ENCODE measurements at places on chromosomes 6 and 20. TPM values are rescaled to one million over a fixed set of nuclear protein-coding genes. Genes with fewer than 3 reads are reported as not detected.

DNA sequence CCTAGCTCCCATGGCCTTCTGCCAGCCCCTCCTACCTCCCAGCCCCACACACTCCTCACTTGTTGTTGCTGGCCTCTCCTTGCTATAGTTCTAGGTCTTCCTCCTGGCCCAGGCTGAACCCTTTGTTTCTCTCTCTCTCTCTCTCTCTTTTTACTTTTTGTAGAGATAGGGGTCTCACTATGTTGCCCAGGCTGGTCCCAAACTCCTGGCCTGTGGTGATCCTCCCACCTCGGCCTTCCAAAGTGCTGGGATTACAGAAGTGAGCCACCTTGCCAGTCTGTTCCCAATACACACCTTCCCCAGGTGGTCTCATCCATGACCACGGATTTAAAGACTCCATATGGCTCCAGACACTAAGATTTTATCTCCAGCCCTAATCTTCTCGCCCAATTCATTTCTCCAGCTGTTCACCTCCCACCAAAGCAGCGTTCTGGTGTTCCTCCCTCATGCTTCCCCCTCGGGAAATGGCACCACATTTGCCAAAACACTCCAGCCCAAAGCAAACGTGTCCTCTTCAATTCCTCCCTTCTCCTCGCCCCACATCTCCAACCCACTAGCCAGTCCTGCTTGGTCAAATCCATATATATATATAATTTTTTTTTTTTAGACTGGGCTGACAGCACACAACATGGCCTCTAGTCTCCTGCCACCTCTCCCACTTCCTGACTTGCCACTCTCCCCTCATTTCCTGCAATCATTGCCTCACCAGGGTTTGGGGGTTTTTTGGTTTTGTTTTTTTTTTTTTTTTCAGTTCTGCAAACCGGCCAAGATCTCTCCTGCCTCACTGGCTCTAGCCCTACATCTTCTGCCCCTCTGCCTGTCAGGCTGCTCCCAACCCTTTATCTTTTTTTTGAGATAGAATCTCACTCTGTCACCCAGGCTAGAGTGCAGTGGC, 104.4 kb downstream of the NCR2 start:
- H3K27me3 ChIP-seq = peaks cover 3% of the 10 kb centered on the region
- H3K4me1 ChIP-seq = no peaks in the 10 kb centered on the region
- DNase-seq = no peak

DNA sequence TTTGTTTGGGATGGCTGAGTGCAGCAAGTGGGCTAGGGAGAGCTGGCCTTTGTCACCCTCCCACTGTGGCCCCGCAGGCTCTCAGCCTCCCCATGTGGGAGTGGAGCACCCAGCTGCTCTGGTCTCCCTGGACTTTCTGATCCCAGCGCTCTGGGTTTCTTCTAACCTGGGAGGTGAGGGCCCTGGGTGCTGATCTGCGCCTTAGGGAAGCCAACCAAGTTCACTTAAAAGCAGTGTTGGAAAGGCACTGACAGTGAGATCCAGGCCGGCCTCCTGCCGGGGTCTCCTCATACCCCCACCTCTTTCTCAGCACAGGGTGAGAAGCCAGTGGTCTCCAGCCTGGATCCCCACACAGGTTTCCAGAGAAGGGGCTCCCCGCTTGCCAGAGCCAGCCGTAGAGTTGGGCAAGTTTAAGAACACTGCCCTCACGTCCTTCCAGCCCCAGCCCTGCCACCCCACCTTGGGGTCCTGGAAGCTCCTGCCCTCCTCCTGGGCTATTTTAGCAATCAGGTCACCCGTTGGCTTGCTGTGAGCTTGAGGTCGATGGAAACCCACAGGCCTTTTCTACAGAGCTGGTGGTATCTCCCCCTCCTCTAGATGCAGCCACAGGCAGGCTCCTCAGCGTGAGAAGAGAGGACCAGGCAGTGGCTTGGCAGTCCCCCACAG, 9.6 kb downstream of the C20orf203 start:
- no peak overlapping the region for H3K27ac ChIP-seq
- no peaks in the 10 kb centered on the region for H3K4me1 ChIP-seq
- H3K27me3 ChIP-seq = no peaks in the 10 kb centered on the region
- H3K36me3 ChIP-seq = no peaks in the 10 kb centered on the region

DNA sequence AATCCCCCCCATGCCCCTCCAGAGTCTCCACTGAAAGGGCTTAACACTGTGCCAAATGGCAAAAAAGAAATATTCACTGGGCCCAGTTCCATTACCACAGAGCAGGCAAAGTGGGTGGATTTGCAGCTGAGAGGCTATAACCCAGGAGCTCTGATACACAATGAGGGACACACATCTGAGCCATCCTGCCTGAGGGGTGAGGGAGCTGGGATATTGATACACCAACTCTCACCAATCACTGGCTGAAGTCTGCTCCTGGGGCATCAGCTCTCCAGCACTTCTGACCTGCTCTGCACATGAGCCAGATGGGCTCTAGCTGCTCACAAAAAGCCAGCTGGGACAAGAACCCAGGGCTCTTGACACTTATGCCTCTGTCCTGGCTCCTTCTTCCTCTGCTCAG, 4.9 kb downstream of the BPIFB1 start:
- no peak for DNase-seq
- H3K27ac ChIP-seq = no peak overlapping the region
- no peak overlapping the region for H3K4me3 ChIP-seq
- peaks cover 2% of the 10 kb centered on the region for H3K27me3 ChIP-seq
- H3K4me1 ChIP-seq = no peaks in the 10 kb centered on the region
- no peaks in the 10 kb centered on the region for H3K36me3 ChIP-seq

DNA sequence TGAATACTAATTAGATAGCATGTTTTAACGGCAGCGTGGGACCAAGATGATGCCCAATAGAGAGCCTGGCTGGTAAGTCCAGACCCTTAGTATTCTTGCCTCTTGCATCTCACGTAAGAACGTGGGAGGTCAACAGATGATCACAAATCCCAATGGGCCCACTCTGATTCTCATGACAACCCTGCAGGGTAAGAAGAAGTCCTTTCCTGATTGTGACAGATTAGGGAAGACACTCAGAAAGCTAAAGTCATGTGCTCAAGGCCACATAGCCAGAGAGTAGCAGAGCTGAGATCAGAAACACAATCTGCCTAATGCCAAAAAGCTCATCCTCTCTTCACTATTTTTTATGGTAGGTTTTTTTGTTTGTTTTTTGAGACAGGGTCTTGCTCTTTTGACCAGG, 103.8 kb downstream of the RALGAPA2 start:
- H3K27ac ChIP-seq = no peak overlapping the region
- H3K27me3 ChIP-seq = no peaks in the 10 kb centered on the region

DNA sequence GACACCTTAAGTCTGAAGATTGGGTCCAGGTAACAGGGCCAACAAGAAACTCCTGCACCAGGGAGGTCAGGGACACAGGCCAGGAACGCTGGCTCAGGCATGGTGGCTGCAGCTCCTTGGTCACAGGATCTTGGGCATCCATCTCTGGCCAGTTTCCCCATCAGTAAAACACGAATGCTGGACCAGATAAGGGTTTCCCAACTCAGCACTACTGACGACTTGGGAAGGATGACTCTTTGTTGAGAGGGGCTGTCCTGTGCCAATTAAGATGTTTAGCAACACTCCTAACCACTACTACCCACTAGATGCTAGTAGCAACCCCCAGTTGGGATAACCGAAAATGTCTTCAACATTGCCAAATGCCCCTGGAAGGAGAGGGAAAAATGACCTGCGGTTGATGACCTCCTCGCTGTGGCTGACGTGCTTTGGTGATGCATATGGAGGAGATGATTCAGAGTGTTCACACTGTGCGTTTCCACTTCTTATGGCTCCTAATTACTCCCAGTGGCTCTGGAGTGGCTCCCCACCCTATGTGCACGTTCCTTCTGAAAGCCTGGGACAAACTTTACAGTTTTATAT, 261.9 kb downstream of the CDH26 start:
- H3K27me3 ChIP-seq = 0 out of 2 replicates have a peak, but pooled peaks cover 7% of the 10 kb centered on the region
- no peaks in the 10 kb centered on the region for H3K36me3 ChIP-seq
- H3K4me3 ChIP-seq = no peak overlapping the region
- no peak overlapping the region for H3K27ac ChIP-seq
- no peaks in the 10 kb centered on the region for H3K4me1 ChIP-seq
- DNase-seq = no peak

DNA sequence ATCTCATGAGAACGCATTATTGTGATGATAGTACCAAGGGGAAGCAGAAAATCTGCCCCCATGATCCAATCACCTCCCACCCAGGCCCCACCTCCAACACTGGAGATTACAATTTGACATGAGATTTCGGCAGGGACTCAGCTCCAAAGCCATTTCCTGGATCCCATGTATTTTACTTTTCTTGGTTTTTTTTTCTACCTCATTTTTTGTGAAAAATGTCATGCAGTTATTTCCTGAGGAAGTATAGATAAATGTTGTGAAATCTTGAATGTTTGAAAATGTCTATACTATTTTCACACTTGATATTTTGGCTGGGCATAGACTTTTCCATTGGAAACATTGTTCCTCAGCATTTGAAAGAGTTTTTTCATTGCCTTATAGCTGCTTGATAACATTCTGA, 9.1 kb upstream of the BRPF3 start:
- H3K4me1 ChIP-seq = no peaks in the 10 kb centered on the region
- H3K27me3 ChIP-seq = no peaks in the 10 kb centered on the region
- H3K27ac ChIP-seq = no peak overlapping the region
- H3K4me3 ChIP-seq = no peak overlapping the region
- no peak for DNase-seq
- H3K36me3 ChIP-seq = no peaks in the 10 kb centered on the region

DNA sequence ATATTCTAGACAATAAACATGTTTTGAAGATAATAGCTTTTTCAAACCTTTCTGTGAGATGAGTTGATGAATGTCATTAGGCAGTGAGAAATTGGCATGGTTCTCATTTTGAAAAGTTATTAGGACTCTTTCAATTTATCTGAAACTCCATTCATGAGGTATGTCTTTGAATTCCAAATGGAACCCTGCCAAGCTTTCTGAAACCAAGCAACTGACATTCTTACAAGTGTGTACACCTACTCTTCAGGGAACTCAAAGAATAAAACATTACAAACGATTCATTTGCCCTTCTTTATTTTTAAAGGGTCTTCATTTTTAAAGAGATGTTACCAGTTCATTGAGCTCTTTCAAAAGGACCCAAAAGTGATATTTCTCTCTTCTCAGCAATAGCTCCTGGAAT, 2.1 kb upstream of the TRDN start:
- no peaks in the 10 kb centered on the region for H3K27me3 ChIP-seq
- DNase-seq = no peak
- H3K4me3 ChIP-seq = no peak overlapping the region
- no peaks in the 10 kb centered on the region for H3K36me3 ChIP-seq

- DNase-seq = no peak
- H3K27ac ChIP-seq = no peak overlapping the region
- H3K4me1 ChIP-seq = peaks cover 23% of the 10 kb centered on the region
- no peaks in the 10 kb centered on the region for H3K36me3 ChIP-seq
- H3K27me3 ChIP-seq = no peaks in the 10 kb centered on the region
- no peak overlapping the region for H3K4me3 ChIP-seq
Observed at GRCh38 chr6:151385177-151385576, 6.2 kb downstream of the ZBTB2 start.

DNA sequence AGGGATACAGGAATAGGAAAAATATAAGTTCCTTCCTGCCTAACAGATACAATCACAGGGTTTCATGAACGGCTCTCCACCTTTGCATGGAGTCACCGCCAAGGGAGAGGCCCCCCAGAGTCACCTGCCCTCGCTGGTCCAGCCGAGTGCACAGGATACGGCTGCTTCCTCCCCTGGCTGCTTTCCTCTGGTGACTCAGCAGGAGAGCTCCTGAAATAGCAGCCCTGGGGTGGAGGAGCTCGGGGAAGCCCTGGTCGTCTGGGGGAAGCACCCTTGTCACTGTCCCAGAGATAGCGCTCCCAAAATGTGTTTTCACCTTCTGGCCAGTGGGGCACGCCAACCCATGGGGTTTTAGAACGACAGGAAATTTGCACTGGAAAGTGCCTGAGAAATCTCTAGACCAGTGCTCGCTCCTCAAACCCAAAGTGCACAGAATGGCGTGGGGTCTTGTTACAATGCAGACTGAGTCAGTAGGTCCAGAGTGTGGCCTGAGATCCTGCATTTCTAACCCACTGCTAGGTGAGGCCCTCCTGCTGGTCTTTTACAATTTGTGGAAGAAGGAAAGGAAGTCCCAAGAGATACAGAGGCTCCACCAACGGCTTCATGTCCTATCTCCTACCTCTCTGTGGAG, 35.9 kb upstream of the FAM50B start:
- peaks cover 18% of the 10 kb centered on the region for H3K4me1 ChIP-seq
- H3K36me3 ChIP-seq = no peaks in the 10 kb centered on the region
- H3K27me3 ChIP-seq = no peaks in the 10 kb centered on the region
- H3K27ac ChIP-seq = peak overlapping the region; percentile 53

DNA sequence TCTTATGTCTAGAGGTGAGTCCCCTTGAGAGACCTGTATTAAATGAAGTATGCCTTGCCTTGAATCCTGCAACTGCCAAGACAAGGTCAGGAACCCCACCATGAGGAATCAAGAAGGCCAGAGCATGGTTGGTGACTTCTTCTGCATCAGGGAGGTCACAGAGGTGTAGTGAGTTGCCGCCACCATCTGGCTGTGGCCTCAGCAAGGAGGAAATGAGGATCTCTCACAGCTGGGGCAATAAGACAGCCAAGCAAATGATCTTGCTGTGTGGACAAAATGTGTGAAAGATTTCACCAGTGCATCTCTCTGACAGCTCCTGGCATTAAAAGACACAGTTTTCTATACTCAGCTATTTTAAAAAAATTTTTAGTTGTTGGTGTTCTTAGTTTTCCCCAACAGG, 611.0 kb downstream of the DOK5 start:
- H3K4me3 ChIP-seq = no peak overlapping the region
- H3K27me3 ChIP-seq = no peaks in the 10 kb centered on the region
- H3K4me1 ChIP-seq = no peaks in the 10 kb centered on the region
- no peak overlapping the region for H3K27ac ChIP-seq

The ATRN gene
- 33.8 TPM for total RNA-seq

The TBPL1 gene
- total RNA-seq = 39.7 TPM

The TFAP2B gene
- total RNA-seq = not detected

The GUCA1A gene
- not detected for total RNA-seq

The C4B gene
- 8.8 TPM for total RNA-seq

The TMEM170B gene
- total RNA-seq = 1.3 TPM

The MACROD2 gene
- total RNA-seq = 1.2 TPM

The PTCHD4 gene
- not detected for total RNA-seq

The KIF13A gene
- total RNA-seq = 49.3 TPM

The SNX9 gene
- 46.0 TPM for total RNA-seq

The KCNB1 gene
- total RNA-seq = 11.1 TPM

The DNMT3B gene
- 3.5 TPM for total RNA-seq

All from Panc1 (cell line).